ENCODE measurements at places on chromosomes 6 and 20.

DNA sequence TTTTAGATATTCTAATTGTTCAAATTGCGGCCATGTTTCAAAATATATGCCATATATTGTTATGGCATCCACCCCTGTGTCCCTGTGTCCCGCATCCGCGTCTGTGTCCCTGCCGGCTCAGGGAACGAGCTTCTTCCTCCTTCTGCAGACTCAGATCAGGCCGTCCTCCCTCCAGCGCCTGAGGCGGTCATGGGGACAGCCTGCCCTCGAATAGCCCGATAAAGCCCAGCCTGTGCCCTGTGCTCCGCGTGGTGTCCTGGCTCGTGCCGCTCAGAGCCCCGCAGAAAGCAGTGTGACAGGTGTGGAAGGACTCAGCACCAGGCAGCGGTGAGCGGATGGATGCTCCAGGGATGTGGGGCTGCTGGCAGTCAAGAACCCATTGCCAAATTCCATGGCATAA is 663.4 kb upstream of the DEFB115 start:
- no peak for DNase-seq

- no peak for DNase-seq
Observed at GRCh38 chr6:138267971-138268895, 49.9 kb upstream of the PBOV1 start.

DNA sequence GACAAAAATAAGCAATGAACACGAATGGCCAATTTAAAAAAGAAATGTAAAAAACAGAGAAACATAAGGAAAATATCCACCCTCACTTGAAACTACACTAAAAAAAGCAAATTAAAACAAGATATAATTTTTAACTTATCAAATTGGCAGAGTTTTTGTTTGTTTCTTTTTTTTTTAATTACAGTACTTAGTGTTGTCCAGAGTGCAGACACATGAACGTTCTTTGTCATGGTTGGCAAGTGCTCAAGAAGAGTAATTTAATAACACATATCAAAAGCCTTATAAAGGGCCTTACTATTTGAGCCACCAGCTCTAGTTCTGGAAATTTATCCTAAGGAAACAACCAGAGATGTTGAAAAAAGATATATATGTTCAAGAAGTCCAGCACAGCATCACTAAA is 142.3 kb downstream of the ATXN1 start:
- no peak for DNase-seq

- DNase-seq, result no peak
Observed at GRCh38 chr6:141914646-141915045, 218.1 kb upstream of the GJE1 start.

GRCh38 chr6:101847690-101848089 is 454.2 kb downstream of the GRIK2 start:
- DNase-seq, result no peak

DNA sequence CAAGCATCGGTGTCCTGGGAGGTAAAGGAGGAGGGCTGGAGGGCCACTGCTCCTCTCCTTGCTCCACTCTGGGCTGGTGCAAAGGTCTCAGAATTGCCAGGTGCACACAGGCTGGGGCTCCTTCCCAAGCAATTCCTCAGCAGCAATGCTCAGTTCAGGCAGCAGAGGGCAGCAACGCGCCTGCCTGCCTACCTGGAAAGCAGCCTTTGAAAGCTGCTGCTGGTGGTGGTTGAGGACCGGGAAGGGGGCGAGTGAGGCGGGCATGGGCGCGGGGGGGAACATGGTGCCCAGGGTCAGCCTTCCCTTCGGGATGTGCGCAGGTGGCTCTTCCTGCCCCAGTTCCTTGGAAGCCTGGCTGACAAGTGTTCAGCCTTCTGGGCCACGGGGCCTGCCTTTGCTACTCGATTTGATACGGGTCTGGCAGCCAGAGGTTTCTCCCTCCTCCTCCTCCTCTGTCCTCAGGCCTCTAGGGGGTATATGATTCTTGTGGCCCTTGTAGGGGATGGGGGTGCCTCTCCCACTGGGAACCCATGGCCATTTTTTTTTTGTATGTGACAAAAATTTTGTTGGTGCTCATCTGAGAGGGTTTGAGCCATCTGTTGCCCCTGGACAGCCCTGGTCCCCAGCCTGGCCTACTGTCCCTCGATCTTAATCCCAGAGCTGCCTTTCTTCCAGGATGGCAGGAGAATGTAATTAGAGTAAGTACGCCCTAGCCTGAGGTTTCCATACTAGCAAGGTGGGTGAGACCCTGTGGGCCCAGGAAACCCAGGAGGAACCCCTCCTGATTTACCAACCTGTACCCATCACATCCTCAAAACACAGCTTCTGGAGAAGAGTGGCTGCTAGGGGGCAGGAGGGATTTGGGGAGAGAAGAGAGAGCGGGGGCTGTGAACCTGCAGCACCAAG is 20.1 kb downstream of the MRPS18A start:
- peak; percentile 89 for DNase-seq

DNA sequence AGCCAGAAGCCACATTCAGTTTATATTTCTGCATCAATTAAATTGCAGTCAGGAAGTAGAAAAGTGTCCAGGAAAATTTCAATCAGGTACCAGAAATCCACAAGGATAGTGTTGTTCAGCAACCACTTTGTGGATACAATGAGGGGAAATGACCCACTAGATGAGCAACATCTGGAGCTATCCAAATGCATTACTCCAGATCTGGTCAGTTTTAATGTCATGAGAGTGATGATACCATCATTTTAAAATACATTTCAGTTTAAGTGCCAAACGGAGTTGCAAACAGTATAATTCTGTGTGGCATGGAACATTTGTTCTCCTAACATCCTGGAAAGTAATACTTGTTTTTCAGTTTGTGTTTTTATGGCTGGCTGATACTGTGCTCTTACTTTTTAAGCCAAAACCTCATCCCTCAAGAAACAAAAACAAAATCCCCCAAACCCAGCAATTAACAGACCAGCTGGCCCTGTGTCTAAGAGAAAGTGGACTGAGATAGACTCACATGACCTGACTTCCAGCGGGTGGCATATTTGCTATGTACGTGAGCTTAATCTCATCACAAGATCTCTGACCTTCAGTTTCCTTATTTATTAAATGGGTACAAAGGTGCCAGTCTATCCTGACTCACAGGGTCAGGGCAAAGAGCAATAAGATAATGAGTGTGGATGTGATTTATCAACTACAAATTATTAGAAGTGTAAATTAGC is 58.8 kb upstream of the CNKSR3 start:
- DNase-seq, result no peak

DNA sequence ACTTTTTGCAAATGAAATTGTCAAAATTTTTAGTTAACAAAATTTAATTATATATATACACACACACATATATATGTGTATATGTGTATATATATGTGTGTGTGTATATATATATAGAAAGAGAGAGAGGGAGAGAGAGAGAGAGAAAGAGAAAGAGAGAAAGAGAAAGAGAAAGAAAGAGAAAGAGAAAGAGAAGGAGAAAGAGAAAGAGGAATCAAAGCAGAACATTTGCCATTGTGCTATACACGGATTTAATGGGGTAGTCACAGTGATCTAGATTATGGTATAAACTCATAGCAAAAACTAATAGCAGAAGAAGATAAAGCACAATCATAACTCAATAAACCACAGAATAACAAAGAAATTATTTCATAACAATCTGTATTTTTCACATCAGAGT is 126.7 kb downstream of the DST start:
- no peak for DNase-seq

GRCh38 chr20:50624351-50625016 is 66.9 kb downstream of the RIPOR3 start:
- no peak for DNase-seq

DNA sequence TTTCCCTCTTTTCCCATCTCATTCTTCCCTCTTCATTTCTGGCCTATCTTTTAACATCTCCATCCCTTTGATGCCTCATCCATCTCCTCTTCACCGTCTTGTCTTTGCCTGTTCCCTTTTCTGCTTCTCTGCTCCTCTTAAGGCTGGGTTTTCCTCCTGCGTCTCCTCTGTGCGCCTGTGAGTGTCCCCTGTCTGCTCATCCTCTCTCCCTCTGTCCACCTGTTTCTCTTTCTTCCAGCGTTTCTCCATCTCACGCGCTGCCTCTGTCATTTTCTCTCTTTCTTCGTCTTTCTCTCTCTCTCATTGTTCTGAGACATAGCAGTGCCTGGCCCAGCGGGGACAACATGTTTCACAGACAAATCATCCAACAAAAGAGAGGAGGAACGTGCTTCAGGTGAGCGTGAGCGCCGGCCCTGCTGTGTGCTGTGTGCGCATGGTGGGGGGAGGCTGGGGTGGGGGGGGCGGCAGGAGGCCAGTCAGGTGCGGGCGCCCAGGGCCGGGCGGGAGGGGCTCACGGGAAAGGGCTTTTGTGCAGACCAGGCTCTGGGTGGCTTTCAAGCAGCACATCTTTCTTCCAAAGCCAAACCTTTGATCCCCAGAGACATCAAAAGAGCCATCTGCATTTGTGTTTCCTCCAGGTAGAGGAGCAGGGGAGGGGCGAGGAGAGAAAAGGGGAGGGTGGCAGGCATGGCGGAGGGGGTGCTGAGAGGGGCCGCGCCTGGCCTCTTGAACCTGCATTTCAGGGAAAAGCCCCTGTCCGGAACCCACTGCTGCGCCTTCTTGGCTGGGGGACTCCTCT is 121.3 kb downstream of the VEGFA start:
- DNase-seq, result no peak

All from astrocyte of the hippocampus (primary cell).